Stimulated activated CD8-positive, alpha-beta memory T cell treated with anti-CD3 and anti-CD28 coated beads, Interleukin-15, amount 100 ng/mL, for 24 hours (primary cell): ENCODE measurements at places on chromosomes 6 and 20.

DNA sequence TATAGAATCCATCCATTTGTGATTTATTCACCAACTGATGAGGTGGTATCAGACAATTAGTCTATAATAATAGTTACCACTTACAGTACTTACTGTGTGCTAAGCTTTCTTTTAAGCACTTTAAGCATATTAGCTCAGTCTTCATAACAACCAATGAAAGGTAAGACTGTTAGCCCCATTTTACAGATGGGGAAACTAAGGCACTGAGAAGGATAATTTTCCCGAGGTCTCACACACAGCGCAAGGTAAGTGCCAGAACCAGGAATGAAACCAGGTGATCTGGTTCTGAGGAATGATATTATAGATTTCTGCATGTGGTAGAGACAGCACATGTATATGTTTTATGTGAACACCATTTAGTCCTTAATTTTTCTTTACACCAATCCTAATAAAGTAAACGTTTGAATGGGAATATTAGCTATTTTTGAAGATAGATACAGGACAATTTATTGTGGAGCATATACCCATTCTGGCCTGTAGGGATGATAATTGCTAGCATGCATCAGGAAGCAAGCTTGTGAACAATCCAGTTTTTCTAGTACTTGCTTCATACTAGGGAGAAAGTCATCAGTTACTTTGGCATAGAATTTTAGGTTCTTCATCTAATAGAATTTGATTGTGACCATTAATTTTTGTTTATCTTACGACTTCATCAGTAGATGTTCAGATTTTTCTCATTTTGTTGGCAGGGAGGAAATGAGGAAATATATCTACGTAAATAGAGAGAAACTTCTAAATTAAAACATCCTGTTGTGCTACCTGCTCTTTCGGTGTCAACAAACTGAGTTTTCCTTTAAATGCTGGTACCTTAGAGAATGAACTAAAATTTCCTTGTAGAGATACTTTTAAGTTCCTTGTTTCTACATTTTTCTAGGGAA is 3.0 kb downstream of the YWHAB start:
- no peak for DNase-seq

DNA sequence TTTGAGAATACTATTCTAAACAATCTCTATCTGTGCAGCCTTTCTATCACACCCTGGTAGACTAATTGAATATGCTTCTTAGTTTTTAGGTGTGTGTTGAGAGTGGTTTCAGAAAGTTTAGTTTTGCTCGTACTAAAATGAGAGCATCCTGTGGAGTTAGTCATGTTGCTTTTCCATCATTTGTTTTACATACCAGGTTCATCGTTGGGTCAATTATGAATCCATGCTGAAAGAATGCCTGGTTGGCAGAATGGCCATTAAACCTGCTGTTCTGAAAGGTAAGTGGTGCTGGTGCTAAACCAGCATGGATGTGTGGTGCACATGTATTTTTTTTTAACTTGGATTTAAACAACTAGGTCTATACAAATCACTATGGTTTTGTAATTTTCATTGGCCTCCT is 49.3 kb downstream of the CYB5R4 start:
- DNase-seq, result no peak

- no peak for DNase-seq
Observed at GRCh38 chr6:109510358-109510757, 27.3 kb upstream of the ZBTB24 start.

DNA sequence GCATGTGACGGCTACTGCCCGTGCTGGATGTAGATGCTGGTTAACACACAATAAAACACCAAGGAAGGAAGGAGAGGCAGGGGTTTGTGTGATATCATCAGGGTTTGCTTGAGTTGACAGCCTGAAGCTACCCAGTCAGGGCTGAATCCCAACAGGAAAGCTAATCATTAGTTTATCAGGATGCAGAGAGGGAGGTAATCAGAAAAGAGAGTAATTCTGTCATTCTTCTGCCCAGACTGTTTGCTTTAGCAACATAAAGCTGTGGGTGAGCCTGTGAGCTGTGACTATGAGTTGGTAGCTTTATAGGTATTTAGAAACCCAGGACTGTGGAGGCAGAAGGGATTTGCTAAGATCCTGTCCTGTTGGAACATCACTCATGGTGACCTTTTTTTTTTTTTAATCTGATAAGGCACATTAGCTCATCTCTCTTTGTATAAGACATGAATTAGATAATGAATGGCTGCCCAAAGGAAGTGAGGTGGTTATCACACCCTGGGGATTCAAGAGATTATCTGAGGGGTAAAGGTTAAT is 79.3 kb downstream of the CAP2 start:
- DNase-seq, result no peak

DNA sequence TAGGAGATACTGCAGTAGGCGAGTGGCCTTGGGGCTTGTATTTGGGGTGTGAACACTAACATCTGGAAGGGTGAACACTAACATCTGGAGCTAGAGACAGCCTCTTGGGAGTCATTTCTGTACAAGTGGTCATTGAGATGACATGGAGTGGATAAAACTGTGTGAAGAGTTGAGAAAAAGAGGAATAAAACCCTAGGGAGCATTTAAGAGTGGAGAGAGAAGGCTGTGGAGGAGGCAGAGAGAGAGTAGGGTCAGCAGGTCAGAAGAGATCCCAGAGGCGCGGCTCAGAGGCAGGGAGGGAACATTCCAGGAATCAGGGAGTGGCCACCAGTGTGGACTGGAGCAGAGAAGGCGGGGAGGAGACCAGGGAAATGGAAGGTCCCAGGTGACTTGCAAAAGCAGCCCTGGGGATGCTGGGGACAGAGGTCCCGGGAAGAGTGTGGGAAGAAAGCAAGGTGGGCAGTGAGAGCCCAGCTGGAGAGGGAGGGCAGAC is 202.0 kb upstream of the RNF24 start:
- DNase-seq, result no peak

DNA sequence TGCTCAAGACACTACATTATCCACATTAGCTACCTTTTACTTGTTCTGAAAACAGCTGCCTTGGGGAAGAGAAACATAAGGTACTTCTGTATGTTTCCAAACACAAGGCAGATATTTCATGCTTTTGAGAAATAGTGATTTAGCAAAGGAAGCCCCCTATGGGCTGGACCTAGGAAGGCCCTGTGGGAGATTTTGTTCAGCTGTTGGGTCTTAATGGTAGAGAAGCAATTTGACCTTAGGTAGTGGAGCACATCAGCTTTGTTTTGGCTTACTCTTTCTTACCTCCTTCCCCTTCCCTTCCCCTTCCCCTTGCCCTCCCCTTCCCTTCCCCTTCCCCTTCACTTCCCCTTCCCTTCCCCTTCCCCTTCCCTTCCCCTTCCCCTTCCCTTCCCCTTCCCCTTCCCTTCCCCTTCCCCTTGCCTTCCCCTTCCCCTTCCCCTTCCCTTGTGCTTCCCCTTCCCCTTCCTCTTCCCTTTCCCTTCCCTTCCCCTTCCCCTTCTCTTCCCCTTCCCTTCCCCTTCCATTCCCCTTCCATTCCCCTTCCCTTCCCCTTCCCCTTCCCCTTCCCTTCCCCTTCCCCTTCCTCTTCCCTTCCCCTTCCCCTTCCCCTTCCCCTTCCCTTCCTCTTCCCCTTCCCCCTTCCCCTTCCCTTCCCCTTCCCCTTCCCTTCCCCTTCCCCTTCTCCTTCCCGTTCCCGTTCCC is 84.6 kb downstream of the ANKS1A start:
- no peak for DNase-seq

DNA sequence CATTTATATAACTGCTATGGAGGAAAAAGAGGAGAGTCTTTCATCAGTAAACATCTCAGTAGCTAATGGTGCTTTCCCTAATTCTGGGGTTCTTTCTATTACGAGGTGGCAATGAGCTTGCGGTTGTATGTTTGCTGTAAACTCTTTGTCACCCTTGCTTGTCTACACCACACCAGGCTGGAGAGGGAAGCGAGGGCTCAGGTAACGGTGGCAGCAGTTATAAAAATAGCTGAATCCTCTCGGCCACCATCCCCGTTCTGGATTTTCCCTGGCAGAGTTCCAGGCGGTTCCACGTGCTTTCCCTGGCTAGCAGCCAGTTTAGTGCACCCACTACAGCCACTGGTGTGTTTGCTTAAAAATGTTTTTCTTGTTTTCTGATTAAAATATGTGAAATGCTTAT is 39.0 kb downstream of the MAS1 start:
- no peak for DNase-seq

- no peak for DNase-seq
Observed at GRCh38 chr20:59643615-59644061, 39.3 kb downstream of the PHACTR3 start.

GRCh38 chr6:139154881-139155547 is 20.1 kb downstream of the HECA start:
- no peak for DNase-seq

- no peak for DNase-seq
Observed at GRCh38 chr6:36815962-36816735, 23.1 kb downstream of the CPNE5 start.

- DNase-seq, result no peak
Observed at GRCh38 chr20:62590309-62591121, 51.8 kb upstream of the SLCO4A1 start.

- DNase-seq, result no peak
Observed at GRCh38 chr6:148251891-148252290, 90.7 kb upstream of the SASH1 start.

DNA sequence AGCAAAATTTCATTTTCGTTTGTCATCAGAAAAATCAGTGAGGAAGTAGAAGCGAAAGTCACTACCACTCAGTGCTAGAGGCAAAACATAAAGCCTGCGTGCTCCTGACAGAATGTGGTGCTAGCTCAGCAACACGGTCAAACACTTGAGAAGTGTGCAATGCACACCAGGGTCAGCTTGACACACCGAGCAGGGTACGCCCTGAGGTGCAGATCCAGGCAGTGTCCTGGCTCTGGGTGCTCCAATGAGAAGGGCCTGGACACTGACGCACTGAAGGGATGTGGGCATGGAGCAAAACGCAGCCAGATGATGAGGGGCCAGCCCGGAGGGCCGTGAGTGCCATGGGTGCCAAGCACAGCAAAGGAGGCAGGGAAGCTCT is 5.9 kb downstream of the RNASET2 start:
- DNase-seq, result no peak

DNA sequence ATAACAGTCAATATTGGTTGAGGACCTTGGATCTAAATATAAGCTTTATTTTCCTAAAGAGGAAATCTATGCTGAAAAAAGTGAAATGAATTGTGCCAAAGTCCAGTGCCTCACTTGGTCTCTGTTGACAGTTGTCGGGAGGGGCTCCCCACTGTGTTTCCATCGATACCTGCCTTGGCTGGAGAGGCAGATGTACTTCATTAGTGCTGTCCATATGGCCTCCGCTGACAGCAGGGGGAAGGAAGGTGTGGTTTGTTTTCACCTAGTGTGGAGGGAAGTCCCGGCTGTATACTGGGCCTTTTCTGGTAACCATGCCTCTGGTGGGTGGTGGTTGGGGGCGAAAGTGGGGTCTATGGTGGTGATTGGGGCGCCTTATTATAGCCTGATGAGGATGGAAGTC is 42.7 kb downstream of the CD2AP start:
- no peak for DNase-seq

GRCh38 chr20:10590950-10591671 is 82.7 kb downstream of the JAG1 start:
- DNase-seq, result no peak

GRCh38 chr6:36455486-36456027 is 12.8 kb downstream of the KCTD20 start:
- DNase-seq, result no peak

DNA sequence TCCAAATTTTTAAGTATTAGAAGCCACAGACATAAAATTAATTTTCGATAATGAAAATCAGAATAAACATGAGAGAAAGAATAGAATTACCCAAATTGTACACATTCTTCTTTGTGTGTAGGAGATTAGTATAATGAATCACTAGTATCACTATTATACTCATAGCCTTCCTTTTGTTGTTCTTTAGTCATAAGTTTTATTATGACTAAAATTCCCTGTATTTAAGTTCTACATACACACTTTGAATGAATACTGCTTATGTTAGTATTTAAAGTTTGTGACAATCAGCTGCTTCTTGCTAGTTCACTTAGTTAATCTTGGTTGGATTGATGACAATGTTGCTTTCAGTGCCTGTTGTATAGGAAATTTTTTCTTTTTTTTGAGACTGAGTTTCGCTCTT is 72.7 kb downstream of the CCDC170 start:
- no peak for DNase-seq
